ENCODE measurements at places on chromosomes 7 and 10.

DNA sequence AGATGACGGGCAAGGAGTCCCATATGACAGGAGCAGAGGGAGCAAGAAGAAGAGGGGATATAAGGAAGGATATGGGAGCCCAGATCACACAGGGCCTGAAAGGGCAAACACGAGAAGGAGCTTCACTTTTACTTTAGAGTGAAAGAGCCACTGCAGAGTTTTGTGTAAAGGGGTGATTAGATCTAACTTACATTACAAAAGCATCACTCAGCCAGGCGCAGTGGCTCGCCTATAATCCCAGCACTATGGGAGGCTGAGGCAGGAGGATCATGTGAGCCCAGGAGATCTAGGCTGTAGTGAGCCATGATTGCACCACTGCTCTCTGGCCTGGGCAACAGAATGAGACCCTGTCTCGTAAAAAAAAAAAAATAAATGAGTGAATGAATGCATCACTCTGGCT is 91.1 kb downstream of the MPP7 start:
- no peak for DNase-seq

DNA sequence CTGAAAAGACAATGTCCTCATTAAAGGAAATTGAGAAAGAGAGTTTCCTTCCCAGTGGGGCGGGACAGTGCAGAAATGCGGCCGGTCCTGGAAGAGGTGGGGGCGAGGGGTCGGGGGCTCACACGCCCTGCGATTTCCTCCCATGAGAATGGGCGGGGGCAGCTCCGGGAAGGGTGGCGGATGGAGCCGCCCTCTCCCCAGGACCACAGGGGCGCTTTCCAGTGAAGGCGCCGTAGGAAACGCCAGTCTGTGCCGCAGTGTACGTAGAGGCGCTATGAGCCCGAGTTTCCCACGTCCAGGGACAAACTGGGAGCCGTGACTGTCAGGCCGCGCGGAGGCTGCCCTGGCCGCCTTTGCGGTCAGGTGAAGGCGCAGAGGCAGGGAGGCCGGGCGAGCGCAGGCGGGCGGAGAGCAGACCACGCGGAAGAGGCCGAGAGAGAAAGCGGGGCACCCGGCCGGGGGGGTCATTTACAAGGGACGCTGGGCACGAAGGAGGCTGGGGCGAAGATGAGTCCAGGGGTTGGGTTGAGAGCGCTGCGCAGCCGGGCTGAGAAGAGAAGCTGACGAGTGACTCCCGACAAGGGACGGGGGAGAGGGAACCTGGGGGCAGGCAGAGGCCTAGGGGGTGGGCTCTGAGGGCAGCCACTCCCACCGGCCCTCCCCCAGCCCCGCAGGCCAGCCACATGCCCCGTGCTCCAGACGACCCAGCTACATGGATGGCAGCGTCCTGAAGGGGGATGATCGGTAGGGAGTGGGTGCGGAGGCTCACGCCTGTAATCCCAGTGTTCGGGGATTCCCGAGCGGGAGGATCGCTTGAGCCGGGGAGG is 45.0 kb downstream of the ALOX5 start:
- no peak for DNase-seq

DNA sequence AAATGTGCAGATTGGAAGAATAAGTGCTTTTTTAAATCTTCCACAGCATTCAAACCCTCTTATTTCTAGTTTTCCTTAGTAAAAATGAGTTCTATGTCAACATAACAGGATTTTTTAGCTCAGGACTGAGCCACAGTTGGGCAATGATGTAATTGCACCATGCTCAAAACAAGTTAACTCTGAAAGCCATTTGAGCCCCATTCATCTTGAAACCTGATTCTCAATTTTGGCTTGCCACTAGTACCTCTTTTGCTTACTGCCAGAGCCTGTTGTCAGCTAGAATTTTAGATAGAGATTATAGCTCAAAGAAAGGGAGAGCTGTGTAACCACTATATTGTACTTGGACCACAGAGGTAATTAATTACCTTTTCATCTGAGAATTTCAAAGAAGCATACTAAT is 1028.5 kb upstream of the PHF14 start:
- DNase-seq = no peak

- DNase-seq = no peak
Observed at GRCh38 chr7:131895541-131896164, 339.2 kb upstream of the PODXL start.

DNA sequence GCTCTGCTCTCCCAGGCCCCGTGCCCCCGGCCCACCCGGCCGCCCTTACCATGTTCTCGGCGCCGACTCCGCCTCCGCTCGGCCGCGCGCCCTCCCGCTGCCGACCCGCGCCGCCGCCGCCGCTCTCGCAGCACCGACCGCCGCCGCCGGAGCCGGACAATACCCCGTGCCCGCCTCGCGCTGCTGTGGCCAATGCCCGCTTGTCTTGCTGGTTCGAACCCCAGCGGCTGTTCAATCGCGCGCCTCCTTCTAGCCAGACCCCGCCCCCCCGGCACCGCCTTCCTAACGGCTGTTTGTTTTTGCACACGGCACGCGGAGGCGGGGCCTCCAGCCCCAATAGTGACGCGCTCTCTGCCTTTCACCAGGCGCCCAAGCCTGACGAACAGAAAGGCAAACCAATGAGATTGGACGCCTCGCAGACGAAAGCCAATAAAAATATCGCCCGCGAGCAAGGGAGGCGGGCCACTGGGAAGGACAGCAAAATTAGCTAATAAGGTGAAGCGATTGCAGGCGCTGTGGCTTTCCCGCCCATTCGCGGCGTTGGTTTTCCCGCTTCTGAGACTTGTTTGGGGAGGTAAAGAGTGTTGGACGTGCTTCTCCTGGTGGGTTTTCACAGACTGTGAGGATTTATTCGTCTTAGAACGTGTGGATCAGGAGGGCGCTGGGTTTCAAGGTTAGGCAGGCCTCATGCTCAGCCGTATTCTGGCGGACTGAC is at the start of gene H2AZ2:
TSS of gene H2AZ2 (minus strand) at position 168 of the 715 bp plus-strand sequence. CDS start at position 52, 116 bp downstream.
- peak; percentile 75 for DNase-seq

DNA sequence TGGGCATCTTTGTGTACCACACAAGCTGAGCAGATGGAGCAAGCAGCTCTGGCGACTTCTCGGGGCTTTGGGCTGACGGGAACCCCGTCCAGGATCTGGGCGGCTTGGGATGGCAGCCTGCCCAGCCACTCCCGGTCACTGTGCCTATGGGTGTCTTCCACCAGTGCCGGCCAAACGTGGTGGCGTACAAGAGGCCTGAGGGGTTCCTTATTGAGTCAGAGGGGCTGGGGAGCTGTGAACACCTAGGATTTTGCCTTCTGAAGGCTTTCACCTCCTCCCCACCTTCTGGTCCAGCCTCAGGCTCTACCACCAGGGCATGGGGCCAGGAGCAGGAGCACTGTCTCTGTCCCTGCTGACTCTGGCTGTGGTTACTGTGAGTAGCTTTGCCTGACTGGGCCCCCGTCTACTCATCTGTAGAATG is 71.8 kb upstream of the PPIF start:
- DNase-seq = no peak

- DNase-seq = no peak
Observed at GRCh38 chr7:143269251-143269650, 6.0 kb downstream of the GSTK1 start.
